ENCODE measurements at places on chromosomes 2 and 18.

GRCh38 chr2:126889071-126889470 is 9.6 kb upstream of the TEX51 start:
- DNase-seq, result no peak

- DNase-seq, result no peak
Observed at GRCh38 chr2:63494968-63495367, 93.3 kb downstream of the WDPCP start.

DNA sequence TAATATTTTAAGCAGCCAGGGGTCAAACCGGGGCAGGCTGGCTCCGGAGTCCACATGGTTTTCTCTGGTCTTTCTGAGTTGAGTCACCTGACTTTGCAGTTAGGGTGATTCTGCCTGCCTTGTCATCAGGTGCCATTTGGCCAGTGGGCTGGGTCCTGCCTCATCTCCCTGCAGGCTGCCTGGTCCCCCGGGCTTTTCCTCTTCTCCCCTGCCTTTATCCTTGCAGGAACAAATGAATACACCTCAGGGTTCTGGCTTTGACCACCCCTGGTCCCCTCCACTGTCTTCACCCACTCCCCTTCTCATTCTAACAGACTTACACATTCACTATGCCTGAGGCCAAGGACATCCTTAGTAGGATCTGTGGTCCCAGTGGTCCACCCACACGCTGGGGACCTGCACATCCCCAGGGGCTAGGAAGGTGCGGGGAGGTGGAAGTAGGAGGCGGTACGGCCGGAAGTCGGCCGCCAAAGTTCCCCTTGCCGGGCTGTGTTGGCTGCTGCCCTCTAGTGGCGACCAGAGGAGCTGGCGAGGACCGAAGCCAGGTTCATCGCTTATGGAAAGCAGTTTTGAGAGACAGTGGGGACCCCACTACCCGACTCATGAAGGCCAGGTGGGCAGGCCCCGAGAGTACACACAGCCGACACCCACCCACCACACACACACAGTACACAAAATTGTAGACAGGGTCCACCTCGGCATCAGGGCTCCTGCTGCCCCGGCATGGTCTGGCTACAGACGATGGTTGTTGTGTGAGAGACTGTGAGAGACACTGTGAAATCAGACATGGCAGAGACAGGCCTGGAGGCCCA is 6.3 kb upstream of the TEX261 start:
- peak; percentile 61 for DNase-seq

GRCh38 chr2:134225841-134226240 is 28.0 kb upstream of the MGAT5 start:
- no peak for DNase-seq

DNA sequence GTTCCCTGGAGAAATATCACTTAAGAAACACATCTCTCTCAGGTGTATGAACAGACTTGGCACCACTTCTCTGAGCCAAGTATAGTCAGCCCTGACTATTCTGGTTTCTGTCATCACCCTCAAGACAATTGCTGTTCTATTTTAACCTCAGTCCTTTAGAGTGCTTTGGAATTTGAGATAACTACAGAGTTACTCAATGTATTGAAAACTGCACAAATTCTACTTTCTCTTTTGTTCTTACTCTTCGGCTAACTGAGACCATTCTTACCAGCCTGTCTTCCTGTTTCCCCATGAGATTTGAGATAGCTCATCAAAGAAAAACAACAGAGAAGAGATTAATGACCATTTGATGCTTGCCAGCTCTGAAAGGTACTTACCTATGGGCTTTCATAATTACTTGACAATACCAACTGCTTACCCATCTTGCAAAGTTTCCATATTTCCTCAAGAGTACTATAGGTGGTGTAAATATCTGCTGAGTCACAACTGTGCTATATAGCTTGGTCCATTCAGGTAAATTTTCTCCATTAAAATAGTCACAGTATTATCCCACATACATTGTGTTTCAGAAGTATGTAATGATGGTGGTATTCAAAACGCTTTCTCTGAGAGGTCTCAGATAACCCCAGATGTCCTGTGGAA is 467.5 kb upstream of the CHST9 start:
- DNase-seq, result no peak

- DNase-seq, result no peak
Observed at GRCh38 chr18:64791236-64791635, 642.3 kb upstream of the LINC00305 start.

DNA sequence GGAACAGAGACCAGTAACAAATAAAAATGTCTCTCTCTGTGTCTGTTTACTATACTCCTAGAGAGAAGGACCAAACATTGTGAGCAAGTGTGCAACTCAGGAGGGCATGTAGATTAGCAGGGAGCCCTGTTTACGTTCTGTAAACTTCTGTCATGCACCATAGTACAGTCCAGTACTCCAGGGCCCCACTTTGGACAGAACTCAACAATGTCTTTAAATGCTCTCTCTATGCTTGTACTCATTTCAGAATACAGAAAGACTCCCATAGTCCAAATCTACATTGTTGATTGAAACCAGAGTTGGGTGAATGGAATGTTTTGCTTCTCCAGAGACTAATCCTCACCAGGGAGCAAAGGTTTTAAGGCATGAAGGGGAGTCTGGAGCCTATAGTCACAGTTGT is 934.8 kb downstream of the NRXN1 start:
- no peak for DNase-seq

GRCh38 chr18:9526458-9526857 is 51.1 kb downstream of the RALBP1 start:
- DNase-seq, result no peak

All from AML-193 (cell line).